Urothelium cell line (cell line): ENCODE measurements at places on chromosomes 1 and 21.

- no peak for DNase-seq
Measured at GRCh38 chr1:234958066-234958705, 170.5 kb downstream of the TOMM20 start.

DNA sequence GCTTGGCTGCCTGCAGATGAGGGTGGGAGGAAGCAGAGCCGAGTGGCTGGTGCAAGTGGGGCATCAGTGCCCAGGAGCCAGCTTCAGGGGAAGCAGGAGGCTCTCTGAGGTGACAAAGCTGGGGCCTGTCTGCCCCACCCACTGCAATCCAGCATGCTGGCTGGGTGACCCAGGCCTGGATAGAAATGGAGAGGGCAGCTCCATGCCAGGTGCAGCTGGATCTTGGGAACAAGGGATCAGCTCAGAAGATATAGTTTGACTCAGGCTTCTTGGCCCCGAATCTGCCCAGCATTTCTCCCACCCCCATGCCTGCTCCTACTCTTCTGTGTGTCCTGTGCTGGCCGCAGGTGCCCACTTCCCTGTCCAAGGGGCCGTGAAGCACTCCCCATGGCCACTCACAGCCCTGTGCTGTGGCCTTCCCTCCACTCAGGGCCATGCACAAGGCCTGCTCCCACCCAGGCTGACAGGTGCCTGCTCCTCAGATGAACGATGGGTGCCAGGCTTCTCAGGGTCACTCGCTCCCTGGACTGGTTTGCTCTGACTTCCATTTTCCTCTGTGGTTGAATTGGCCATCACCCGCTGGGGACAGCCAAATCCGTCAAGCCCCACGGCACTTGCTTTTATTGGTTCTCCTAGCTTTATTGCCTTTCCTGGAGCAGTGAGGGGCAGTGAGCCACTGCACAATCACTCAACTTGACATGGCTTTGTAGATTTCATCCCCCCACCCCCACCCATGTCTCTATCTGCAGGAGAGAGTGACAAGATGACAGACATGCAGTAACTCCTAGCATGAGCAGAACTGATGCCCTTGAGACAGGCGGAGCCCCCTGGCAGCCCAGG is 174.8 kb upstream of the VAMP3 start:
- DNase-seq, result no peak

GRCh38 chr1:179968994-179969919 is 14.6 kb downstream of the CEP350 start:
- no peak for DNase-seq

GRCh38 chr1:183318433-183318832 is 99.7 kb downstream of the NMNAT2 start:
- peak; percentile 34 for DNase-seq

GRCh38 chr1:47031585-47031984 is 8.1 kb downstream of the CYP4X1 start:
- DNase-seq, result no peak

GRCh38 chr1:215523128-215523861 is 43.8 kb upstream of the KCTD3 start:
- DNase-seq, result no peak

DNA sequence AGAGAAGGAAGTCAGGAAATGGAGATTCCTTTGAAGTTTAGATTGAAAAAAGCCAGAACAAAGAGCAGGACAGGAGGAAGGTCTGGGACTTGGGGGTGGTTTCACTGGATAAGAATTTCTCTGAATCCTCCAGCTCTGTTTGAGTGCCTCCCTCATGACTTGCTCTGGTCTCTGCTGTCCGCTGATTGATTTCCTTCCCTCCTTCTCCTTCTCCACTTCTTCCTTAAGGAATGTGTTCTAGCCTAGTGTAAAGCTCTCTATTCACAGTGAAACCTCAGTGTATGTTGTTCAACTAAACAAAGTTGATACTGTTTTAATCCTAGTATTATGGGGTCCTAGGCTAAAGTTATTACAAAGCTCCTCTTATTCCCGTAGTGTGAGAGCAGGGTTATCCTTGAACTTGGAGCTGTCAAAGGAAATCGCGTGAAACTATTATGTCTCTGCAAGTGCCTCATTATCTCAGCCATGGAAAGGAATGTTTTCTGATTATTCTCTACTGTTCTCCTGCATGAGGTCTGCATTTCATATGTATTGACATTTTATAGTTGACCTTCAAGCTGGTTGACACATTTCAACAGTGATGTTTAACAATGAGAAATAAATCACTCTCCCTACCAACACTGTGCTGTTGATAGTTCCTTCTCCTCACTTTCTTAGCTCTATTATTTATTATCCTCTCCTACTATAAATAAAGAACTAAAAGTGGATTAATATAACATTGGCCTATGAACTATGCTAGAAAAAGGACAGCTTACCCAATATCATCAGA is 82.7 kb upstream of the KCTD3 start:
- DNase-seq, result no peak

- no peak for DNase-seq
Measured at GRCh38 chr1:48470950-48471690, 884 bp downstream of the SPATA6 start.

DNA sequence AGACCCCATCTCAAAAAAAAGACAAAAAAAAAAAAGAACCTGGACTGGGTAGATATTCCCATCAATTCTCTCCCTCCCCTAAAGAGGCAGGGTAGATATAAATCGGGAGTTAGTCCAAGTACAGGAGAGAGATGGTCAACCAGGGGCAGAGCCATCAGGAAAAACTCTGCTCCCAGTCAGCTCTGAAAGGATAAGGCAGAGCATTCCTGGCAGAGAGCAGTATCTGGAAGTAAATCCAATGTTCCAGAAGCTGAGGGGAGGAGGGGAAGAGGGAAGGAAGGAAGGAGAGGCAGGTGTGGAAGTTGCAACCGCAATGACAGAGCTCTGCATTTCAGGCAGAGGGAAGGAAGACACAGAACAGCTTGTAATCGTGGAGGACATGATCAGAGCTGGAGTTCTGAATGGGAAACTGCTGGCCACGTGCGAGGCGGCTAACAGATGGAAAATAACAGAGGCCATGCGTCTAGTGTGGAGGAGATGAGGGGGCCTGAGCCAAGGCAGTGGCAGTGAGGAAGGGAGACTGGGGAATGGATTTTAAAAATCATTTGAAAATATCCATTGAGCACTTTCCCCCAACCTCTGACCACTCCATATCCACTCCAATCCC is 15.3 kb upstream of the VWA5B1 start:
- DNase-seq, result no peak

GRCh38 chr1:200179126-200179780 is 151.7 kb downstream of the NR5A2 start:
- DNase-seq, result no peak

GRCh38 chr1:36256558-36257374 is 32.5 kb downstream of the THRAP3 start:
- no peak for DNase-seq

- no peak for DNase-seq
Measured at GRCh38 chr1:36320767-36321118, 2.7 kb downstream of the EVA1B start.

GRCh38 chr1:37948166-37948565 is 1.3 kb upstream of the INPP5B start:
- DNase-seq, result no peak

DNA sequence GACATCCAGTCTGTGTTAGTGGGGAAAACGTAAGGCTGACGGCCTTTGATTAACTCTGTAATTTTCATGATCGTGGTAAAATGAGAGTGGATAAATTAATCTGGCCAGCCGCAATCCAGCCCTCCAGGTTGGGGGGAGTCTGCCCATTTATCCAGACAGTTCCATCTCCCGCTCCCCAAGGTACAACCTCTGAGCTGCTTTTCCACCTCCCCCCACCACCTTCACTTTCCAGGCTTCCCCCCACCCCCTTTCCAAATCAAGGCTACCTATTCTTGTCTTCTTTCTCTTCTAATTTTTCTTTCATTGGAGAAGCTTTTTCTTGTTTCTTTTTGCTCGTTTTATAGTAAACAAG is 6.0 kb downstream of the MIER1 start:
- DNase-seq, result no peak

- no peak for DNase-seq
Measured at GRCh38 chr1:89877756-89878155, 56.9 kb downstream of the LRRC8D start.

DNA sequence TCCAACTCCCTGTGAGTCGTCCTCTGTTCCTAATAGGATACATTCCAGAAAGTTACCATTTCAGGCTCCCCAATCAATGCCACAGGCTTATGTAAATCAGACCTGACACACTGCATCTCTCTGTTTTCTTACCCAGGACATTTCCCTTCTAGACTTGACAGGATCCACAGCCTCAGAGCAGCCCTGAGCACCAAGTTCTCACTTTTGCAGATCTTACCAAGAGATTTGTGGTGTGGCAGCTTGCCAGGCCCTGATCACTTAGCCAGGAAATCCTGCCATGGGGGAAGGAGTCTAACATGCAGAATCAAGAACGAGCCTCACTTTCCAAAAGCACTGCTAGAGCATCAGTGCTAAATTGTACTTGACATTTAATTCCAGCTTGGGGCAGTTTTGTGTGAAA is 202.9 kb downstream of the TBX15 start:
- DNase-seq, result peak; percentile 55

DNA sequence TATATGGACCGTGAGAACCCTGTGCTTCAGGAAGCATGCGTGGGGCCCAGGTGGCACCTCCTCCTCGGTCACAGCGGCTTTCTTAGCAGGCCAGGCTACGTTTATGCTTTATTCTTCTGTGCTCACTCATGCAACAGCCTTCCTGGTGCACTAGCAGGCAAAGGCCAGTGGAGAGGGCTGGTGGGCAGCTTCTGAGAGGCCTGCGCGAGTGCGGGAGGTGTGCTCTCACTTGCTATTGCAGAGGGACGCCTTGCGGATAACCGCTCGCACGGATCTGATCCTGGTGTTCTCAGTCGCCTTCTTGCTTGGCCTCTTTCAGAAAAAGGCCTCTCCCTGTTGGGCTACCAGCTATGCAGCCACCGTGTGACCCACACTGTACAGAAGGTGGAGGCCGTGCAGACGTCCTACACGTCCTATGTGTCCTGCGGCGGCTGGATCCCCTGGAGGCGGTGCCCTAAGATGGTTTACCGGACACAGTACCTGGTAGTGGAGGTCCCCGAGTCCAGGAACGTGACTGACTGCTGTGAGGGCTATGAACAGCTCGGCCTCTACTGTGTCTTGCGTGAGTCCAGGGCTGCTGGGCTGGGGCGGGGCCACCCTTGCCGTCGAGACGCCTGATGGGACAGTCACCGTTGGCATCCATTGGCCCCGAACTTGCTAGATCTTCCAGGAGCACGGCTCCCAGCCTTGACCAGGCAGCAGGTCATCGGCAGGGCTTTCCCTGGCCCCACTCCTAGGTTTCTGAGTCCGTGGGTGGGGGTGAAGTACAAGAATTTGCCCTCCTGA is 4.8 kb downstream of the UMODL1 start:
- DNase-seq, result no peak

DNA sequence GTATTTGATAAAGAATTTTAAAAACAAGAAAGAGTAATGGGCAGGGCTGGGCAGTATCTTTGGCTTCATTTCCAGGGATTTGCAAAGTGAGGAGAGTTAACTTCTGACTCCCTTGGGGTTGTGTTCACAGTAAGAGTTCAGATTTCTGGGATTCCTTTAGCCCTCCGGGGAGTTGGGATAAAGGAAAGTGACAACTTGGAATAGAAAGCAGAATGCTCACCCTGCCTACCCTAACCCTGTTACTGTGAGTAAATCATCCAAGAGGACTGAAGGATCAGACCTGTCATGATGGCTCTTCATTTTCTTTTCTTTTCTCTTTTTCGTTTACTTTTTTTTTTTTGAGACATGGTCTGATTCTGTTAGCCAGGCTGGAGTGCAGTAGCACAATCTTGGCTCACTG is 76.1 kb downstream of the CACHD1 start:
- DNase-seq, result no peak

GRCh38 chr1:54246116-54246721 is 46.3 kb downstream of the MRPL37 start:
- no peak for DNase-seq

- no peak for DNase-seq
Measured at GRCh38 chr21:37368541-37369279, 2.1 kb downstream of the DYRK1A start.

GRCh38 chr1:54188291-54188690 is 11.5 kb downstream of the CYB5RL start:
- DNase-seq, result no peak

DNA sequence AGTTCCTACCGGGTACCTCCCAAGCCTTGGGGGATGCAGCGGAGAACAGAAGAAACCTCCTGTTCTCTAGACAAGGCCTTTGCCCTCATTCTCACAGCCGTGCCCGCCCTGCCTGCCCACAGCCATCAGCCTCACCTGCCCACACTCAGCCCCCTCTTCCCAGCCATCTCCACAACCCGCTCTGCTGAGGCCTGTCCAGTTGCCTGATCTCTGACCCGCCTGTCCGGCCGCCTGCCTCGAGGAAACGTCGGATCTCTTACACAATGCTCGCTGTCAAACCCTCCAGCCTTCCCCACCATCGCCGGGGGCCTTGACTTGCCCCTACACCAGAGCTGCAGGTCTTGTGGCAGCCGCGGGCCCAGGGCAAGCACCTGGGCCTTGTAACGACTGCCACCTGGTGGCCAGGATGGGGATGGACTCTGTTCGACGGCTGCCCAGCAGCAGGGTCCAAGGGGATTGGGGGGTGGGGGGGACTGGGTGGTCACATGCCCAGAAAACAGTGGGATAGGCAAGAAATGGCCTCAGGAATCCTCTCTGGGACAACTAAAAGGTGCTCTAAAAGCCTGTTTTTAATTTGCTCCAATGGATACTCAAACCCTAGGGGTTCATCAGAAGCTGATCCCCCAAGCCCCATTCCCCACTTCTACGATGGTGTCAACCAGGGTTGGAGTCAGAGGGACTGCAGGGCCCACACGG is 31.0 kb downstream of the SLC45A1 start:
- DNase-seq, result peak; percentile 72

DNA sequence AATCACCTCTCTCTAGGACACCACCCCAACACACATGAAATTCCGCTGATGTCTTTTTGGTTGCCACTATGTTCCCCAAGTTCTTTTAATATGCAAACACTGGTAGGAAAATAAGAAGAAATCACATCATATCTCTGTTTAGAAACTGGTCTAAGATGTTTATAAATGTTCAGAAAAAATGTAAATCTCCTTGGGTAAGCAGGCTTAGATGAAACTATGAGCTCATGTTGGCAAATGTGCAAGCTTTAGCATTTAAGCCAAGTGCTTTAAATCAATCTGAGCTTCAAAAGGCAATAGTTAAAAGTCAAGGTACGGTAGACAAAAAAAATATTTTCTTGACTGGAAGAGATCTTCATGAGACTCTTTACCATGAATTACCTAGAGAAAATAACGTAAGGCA is 25.2 kb upstream of the SLAMF9 start:
- no peak for DNase-seq

DNA sequence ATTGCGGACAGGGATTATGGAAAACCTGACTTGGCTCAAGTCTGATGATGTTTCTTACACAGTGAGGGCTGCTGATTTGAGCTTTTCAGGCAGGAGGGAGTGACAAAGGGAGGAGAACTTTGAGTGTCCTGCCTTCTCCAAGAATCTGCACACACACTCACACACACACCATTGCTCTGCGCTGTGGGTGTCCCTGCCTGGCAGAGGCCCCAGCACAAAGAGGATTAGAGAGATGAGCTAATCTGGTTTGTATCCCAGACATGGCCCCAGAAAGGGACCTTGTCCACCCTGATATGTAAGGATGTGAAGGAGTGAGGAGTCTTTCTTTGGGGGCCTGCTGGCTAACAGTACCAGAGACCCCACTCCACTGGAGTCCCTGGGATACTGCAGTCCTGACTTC is 5.9 kb upstream of the WNT2B start:
- DNase-seq, result no peak

GRCh38 chr21:40681164-40681859 is 165.6 kb downstream of the DSCAM start:
- DNase-seq, result no peak
